ENCODE measurements at places on chromosomes 3 and 15.

- no peak for DNase-seq
These were observed 616.7 kb upstream of the SUCLG2 start for GRCh38 chr3:68271145-68271544.

DNA sequence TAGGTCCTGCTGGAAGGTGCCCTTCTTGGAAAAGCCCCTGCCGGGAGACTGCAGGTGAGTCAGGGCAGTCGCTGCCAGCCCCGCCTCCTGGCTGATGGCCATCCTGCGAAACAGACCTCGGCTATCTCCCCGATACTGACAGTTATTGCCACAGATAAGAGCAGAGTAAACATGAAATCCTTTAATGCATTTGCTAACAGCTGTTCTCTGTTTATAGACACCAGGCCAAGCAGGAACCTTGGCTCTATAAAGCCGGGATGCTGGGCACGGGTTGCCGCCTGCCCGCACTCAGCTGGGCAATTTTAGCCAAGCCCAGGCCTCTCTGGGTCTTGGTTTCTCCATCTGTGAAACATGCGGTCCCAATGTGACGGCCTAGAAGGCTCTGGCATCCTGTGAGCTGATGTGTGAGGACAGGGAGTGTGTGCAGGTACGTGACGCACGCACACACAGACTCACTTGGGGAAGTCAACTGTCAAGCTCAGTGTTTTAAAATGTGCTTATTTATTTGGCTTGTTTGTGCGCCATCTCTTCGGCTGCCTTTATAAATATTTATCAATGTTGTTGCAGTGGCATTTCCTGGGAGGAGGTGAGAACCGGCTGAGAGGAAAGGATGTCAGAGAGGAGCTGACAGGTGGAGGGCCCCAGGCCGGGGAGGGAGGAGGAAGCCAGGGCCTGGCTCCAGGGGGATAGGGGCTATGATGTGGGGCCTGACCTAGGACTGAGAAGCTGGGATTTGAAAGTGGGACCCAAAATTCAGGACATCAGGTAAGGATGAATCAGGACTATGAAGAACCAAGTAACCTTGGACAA is 50.8 kb upstream of the PRR23E start:
- no peak for DNase-seq

- peak; percentile 50 for DNase-seq
These were observed 167.4 kb upstream of the LPP start for GRCh38 chr3:187986514-187986934.

DNA sequence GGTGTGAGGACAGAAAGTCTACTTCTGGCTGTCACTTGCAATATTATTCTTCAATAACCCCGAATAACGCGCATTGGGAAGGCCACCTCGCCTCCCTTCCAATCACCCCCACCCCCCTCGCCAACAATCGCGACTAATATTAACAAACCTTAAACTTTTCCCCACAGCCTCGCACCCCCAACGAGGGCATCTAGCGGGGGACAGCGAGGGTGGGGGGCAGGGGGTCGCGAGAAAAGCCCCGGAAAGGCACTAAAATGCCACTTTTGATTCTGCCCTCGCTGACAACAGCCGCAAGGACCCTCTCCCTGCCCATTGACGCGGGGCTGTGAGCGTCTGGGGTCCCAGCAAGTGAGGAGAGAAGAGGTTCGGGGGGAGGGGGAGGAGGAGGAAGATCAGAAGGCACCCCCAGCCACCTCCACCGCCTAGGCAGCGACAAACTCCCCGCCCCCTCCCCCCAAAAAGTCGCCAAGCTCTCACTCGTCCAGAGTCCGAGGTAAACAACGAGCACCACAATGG is 868 bp downstream of the SATB1 start:
- no peak for DNase-seq

- DNase-seq: no peak
These were observed 12.0 kb downstream of the PTH1R start for GRCh38 chr3:46889381-46890110.

- DNase-seq: no peak
These were observed 669.7 kb downstream of the ROBO1 start for GRCh38 chr3:79097964-79098660.

GRCh38 chr3:144085964-144086363 is 114.3 kb downstream of the DIPK2A start:
- no peak for DNase-seq

GRCh38 chr3:72836923-72837322 is 11.3 kb downstream of the SHQ1 start:
- no peak for DNase-seq

DNA sequence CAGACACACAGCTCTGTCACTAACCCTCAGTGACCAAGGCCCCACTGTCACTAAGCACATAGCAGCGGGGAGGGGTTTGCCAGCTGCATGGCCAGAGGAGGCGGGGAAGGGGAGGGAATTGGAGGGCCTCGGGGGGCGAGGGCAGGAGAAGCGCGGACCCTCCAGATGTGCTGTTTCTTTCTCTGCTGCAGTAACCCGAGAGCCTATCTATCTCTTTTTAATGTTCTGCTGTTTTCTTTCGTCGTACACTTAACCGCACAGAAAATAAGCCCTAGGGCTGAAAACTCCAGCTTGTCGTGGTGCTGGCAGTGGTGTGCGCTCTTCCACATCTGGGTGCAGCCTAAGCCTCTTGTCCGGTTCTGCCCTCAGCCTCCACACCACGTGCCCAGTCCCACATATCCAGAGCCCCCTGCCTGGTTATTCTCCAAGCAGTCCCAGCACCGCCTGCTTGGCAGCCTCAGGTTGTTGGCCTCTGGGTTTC is 51.1 kb downstream of the BDH1 start:
- no peak for DNase-seq

DNA sequence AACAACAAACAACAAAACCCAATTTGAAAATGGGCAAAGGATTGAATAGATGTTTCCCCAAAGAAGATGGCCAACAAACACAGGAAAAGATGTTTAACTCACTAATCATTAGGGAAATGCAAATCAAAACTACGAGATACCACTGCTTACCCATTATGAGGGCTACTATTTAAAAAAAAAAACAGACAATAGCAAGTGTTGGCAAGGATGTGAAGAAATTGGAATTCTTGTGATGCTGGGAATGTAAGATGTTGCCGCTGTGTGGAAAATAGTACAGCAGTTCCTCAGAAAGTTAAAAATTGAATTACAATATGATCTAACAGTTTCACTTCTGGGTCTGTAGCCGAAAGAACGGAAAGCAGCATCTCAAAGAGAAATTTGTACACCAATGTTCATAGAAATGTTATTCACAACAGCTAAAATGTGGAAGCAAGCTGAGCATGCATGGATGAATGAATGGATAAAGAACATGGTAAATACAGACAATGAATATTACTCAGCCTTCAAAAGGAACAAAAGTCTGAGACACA is 121.9 kb downstream of the CHSY1 start:
- no peak for DNase-seq

- no peak for DNase-seq
These were observed 22.5 kb upstream of the BFSP2 start for GRCh38 chr3:133377396-133377795.

- no peak for DNase-seq
These were observed 242.0 kb downstream of the NEK10 start for GRCh38 chr3:27127195-27127594.

- no peak for DNase-seq
These were observed 13.0 kb downstream of the VIPR1 start for GRCh38 chr3:42515391-42515916.

DNA sequence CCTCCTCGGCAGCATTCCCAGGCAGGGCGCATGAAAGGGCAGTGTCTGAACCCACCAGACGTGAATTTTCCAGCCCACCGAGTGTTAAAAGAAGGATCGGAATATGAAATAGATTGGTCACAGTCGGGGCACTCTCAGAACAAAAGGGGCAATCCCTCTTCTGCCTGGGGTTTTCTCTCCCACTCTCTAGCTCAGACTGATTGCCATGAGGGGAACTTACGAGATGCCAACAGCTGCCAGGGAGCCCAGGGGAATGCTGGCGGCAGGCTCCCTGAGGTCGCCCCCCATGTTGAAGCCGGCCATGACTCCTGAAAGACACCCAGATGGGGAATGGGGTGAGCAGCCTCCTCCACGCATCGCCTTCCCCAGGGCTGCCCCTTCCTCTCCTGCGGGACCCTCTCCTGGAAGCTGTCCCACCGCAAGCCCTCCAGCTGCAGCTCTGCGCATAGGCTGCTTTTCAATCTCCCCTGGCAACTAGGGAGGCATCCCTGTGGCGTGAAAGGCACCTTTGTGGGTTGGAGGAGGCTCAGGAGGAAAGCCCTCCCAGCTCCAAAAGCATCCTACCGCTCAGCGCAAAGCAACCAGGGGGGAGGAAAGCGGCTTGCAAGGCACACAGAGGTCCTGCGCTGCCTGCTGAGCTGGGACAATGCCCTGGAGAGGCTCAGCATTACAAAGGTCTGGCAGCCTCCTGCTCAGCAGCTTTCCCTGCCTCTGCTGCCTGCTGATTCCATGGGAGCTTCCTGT is 64.8 kb upstream of the HEG1 start:
- no peak for DNase-seq

DNA sequence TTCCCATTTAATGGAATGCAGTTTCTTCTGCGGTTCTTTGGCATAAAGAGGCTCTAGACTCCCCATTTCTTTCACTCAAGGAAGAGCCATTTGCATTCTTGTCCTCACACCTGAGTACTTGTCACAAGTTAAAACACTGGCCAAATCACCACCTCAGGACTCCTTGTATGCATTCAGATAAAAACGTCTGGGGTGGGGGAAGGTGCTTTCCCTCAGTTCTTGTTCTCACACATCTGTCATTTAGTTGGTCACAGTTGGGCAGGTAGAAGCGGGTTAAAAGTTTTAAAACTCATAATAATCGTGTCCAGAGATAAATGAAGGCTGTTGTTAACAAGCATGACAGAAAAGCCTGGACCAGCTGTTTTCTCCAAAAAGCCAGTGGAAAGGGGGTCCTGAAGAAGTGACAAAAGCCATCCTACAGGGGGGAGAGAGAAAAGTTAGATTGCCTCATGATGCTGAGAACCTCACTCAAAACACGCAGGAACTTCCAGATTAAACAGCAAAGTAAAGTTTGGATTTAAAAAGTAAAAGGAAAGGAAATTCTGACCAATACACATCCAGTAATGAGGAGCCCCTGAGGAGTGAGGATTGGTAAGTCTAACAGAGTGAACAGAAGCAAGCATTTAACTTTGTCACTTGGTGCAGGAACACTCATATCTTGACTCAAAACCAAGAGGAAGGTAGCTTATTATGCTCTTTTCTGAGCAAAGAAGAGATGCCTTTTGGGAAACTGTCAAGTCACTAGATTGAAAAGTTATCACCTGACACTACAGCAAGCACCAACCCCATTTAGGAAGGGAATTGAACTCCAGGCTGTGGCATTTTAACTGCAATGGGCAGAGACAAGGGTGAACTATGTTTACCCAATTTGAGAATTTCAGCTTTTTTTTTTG is 2.8 kb downstream of the BCL2L10 start:
- DNase-seq: no peak

DNA sequence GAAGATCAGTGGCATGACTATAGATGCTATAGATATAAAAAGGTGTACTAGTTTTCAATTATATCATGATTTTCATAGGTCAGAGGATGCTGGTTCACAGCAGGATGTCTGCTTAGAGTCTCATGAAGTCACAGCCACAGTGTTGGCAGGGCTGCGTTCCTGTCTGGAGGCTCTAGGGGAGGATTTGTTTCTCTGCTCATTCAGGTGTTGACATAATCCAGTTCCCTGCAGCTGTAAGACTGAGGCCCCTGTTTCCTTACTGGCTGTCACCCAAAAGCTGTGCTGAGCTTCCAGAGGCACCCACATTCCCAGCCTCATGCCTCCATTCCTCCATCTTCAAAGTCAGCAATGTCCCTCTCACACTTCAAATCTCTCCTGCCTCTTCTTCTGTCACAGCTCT is 170.7 kb downstream of the OCA2 start:
- DNase-seq: no peak

- no peak for DNase-seq
These were observed 48.8 kb upstream of the MAP4 start for GRCh38 chr3:48065035-48065434.

DNA sequence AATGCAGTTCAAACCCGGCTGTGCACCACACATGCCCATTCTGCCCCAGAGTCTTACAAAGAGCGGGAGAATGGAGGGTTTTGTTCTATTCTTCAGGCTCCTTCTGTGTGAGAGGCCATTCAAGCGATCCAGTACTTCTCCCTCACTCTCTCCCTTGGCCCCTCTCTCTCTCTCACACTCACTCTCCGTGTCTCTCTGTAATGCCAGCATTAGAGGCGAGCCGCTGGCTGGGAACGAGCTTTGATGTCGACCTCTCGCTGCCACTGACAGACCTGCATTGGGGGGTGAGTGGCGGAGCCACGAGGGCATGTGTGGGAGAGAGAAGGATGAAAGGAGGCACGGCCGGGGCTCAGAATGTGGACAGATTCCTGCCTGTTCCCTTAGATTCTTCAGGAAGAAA is 231.7 kb upstream of the ARRDC4 start:
- DNase-seq: no peak

DNA sequence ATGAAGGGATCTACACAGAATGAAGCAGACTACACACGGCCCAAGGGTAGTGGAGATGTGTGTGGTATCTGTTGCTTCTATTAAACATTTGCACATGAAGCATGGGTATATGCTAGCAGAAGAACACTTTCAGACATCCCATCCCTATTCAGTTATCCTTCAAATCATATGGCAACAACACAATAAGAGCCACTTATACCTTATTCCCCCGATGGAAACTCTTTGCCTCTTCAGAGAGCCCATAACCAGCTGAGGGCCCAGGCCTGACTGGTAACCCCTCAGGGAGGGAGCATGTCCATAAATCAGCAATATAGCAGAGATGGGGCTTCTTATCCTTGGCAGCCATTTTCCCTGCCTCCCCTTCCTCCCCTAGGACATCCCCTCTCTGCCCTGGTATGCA is 210.6 kb downstream of the FHIT start:
- DNase-seq: no peak

- no peak for DNase-seq
These were observed 161.3 kb downstream of the KLF13 start for GRCh38 chr15:31487811-31488436.

GRCh38 chr3:94069194-94069813 is 6.4 kb downstream of the NSUN3 start:
- no peak for DNase-seq

DNA sequence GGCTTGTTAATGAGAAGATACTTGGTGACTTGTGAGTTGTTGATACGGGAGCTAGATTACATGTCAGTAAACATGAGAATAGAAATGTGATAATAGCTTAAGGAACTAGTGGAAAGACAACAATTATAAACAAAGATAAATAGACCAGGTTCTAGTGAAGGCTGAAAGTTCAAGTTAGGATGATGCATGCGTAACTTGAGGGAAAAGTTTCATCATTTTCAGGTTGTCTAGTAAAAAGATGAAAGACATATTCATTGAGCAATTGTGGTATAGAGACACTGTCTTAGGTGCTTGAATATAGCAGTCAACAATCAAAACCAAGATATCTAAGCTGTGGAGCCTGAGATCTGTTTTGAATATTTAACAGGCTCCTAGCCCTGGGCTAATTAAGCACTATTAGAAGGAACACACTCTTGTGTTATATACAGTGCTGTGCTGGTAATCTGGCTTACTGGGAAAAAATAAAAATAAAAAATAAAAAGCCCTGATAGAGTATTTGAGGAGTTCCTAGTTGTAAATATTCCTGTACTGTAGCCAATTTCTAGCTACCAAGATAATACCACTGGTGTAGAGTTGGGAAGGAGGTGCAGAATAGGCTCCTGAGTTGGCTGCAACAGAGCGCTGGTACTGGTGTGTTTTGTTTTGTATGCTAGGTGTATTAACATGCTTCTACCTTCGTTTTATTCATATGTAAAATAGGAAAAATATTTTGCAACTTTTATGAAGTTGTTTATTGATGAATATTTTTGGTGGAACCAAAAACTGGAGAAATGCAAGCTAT is 68.5 kb downstream of the NLGN1 start:
- no peak for DNase-seq

GRCh38 chr3:89300981-89301380 is 193.6 kb downstream of the EPHA3 start:
- no peak for DNase-seq
